ENCODE measurements at places on chromosomes 4 and X.

DNA sequence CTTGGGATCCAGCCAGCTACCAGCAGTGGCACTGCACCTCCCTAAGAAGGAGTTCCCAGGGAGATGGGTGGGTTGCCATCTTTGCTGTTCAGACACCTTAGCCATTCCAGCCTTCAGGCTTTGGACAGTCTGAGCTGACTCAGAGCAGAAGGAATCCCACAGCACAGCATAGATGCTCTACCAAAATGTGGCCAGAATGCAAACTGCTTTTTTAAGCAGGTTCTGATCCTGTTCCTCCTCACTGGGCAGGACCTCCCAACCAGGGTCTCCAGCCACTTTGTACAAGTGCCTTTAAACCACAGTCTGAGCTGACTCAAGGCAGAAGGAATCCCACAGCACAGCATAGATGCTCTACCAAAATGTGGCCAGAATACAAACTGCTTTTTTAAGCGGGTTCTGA lies 209.0 kb downstream of the NPNT start:
- no peak for DNase-seq

DNA sequence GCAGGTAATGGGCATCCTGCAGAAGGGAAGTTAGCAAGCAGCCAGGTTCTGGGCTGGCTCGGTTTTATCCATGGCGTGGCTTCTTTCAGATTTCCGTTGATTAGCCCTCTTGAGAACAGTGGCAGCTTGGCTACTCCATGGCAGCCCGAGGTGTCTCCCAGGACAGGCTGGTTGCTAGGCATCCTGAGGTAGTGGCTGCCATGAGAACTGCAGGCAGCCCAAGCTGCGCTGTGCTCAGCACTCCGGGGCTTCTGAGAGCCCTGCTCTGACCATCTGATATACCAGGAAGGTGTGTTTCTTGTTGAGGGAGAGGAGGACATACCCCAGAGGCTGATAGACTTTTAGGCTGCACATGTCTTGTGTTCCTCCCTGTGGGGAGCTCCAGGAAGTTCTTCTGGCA lies 253.4 kb upstream of the CASK start:
- no peak for DNase-seq

GRCh38 chr4:102640669-102641068 lies 120.1 kb downstream of the MANBA start:
- DNase-seq = no peak

DNA sequence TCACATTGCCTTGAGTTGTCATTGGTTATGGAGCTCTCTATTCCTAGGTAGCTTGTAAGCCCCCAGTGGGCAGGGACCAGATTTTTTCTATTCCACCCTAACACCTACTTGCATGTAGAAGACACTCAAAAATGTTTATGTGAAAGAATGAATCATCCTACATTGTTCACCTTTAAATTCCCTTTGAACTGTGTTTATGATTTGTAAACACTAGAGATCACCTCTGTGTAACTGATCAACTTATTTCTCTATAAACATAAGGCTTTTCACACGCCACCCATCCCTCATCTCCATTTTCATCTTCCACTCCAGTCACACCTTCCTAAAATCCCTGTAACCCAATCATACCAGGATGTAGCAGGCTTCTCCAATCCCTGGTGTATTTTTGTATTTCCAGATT lies 142.6 kb upstream of the LEF1 start:
- DNase-seq = no peak

DNA sequence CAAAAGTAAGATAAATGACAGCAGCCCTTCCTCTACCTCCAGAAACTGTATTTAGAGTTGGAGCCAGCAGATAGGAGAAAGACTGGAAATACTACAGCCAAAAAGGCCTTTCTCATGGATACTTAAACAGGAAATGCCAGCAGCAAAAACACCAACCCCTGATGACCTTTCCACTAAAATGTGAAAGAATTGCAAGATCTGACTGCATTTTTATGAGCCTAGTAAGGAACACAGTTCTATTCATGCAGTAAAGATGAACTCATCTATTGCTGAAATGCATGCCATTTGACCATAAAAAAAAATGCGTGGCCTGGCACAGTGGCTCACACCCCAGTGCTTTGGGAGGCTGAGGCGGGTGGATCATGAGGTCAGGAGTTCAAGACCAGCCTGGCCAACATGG lies 19.9 kb downstream of the ABCG2 start:
- no peak for DNase-seq

DNA sequence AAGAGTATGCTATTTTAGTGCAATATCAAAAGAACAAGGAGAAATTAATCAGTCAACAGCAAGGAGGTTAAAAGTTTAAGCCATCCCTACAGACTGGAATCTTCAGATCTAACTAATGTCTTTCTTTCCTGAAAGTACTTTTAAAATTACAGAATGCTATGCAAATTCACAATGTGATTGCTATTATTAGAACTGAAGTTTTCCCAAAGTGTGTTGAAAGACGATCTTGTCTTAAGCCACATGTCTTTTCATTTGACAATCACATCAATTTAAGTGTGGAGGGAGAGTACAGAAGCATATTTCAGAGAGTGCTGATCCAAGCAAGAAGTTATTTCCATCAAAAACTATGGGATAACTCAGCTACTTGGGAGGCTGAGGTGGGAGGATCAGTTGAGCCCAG lies 64.7 kb upstream of the TNIP3 start:
- DNase-seq = no peak

DNA sequence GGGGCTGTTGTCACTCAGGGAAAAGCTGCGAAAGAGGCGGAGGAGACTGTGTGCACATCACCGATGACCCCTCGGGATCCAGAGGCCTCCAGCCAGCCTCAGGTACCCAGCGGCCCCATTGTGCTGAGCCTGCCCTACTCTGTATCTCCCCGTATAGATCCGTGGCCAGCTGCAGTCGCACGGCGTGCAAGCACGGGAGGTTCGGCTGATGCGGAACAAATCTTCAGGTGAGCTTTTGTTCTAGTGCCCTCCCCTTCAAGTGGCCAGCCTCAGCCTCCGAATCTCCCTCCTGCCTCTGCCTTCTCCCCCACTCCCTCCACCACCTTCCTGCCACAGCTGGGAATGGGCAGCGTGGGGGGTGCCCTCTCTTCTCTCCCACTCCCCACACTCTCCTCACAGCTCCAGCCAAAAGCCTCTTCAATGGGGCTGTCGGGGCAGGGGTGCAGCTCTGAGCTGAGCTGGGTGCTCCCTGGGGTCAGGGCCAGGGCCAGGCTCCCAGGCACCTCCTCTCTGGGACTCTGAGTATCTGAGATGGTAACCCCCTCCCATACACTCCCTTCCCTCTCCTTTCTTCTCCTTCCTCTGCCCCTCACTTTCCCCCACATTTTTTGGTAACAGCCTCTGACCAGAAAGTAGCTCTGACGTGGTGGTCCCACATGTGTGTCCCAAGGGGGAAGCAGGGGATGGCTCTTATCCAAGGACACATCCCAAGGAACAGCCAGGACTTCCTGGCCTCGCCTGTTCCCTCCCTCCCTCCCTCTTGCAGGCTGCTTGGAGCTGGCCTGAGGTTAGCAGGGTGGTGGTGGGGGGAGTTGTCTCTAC lies 20.4 kb upstream of the UBA1 start:
- no peak for DNase-seq

GRCh38 chr4:126860308-126860707 lies 772.4 kb upstream of the INTU start:
- DNase-seq = no peak

DNA sequence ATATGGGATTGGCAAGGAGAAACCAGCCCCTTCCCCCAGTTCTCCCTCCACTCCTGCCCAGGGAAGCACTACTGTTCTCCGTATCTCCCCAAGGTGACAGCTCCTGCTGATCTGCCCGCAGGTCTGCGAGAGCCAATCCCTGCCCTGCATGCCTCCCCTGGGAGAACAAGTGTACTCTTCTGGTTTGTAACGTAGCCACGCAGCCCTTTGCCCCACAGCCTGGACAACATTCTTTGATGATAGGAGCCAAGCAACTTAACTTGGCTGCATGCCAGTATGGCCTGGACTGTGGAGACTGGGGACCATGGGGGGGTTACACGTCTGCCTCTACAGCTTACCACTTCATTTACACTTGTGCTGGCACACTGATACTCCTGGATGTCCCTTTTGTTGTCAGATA lies 2.0 kb downstream of the STBD1 start:
- no peak for DNase-seq

DNA sequence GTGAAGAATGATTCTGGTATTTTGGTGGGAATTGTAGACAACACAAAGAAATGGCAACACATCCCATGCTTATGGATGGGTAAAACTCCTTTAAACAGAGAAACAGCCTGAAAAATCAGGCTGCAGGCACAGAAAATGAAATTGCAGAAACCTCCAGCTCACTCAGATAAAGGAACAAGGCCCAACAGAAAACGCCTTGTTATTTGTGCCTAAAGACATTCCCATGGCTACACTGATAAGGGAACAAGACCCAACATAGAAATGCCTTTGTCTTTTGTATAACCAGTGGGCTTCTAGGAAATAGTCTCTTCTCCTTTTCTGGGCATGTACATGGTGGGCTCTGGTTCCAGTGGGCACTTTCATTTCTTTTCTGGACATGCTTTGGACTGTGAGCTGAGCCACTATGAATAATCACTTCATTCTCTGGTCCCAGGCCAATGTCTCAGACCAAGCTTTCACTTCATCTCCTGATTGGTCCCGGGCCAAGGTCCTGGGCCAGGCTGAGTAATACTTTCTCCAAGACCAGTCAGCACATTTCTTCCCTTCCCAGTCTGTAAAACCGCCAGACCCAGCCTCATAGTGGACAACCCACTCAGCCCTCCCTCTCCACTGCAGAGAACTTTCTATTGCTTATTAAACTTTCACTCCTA lies 160.5 kb downstream of the TBX22 start:
- no peak for DNase-seq

DNA sequence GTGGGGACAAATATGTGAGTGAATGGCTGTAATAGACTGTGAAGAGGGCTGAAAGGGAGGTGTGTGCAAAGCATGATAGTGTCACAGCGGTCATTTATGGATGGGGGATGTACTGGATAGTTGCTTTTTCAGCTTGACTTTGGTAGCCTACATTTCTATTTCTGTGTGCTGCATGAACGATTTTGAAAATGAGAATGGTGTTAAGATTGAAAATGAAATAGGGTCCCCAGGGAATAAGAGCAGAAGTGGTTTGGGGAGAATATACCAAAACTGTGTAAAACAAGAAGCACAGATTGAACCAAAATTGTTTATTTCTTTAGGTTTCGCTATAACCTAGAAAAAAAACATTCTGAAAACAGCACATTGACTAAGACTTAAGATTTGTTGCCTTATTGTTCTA lies 58.8 kb upstream of the CLNK start:
- no peak for DNase-seq

DNA sequence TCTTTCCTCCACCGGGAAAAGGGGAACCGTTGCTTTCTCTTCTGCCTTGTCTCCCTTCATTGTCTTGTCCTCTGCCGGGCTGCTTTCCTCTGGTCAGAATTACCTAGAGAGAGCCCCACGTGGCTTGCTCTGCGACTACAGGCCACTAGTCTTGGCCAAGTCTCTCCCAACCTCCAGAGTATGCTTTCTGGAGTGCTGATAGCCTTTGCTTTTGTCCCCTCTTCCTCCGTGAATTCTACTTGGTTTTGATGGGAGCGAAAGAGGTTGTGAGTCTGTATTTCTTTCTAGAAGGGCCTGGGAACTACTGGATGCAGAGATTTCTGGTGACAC lies 5.3 kb upstream of the POU4F2 start:
- DNase-seq = no peak

- no peak for DNase-seq
Observed at GRCh38 chrX:120559804-120560203, 958 bp downstream of the CUL4B start.

GRCh38 chr4:126890994-126891393 lies 741.8 kb upstream of the INTU start:
- no peak for DNase-seq

DNA sequence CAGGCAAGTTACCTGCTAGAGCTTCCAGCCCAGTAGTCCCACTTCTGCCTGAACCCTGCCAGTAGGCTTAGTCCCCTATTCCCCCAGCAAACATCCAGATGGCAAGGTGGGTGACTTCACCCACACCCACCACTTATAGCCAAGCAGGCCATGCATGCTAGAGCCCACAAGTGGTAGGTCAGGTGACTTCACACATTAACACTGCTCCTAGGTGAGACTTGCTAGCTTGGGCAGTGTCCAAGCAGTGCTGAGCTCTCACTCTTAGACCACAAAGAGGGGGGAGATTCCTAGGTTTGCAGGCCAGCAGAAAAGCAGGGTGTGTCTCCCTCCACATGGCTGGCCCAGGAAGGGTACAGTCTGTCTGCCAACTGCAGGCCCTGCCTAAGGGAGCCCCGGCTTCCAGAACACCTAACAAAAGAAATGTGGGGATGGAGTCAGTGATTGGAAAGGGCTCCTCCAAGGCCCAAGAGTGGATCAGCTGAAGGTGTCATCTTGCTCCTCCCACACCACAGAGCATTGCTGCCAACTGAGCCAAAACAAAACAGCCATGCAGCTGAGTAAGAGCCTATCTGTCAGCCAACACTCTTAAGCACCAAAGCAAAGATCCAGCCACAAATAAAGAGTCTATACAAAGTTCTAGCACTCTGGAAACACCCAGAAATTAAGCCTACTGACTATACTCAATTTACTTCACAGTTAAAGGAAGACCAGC lies 158.1 kb upstream of the USP38 start:
- no peak for DNase-seq
